ENCODE measurements at places on chromosomes 2 and 18.

DNA sequence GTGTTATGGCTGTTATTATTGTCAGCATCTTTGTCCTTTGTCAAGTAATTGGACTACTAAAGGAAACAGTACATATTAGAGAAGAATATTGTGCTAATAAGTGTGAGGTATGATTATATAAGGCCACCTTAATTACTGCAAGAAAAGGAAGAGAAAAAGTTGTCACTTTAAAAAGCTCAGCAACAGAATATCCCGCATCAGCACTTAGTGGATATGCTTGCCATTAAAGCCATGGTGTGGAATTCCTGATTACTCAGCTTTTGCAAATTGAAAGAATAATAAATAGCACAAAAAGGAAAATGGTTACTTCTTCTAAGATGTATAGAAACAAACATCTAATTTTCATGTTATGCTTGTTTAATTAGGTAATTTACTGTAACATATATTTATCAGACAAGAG, 347.5 kb downstream of the DPP10 start:
- DNase-seq, result no peak

GRCh38 chr2:241855888-241856422, 2.7 kb downstream of the PDCD1 start:
- no peak for DNase-seq

GRCh38 chr18:44098551-44099098, 582.1 kb upstream of the SETBP1 start:
- no peak for DNase-seq

DNA sequence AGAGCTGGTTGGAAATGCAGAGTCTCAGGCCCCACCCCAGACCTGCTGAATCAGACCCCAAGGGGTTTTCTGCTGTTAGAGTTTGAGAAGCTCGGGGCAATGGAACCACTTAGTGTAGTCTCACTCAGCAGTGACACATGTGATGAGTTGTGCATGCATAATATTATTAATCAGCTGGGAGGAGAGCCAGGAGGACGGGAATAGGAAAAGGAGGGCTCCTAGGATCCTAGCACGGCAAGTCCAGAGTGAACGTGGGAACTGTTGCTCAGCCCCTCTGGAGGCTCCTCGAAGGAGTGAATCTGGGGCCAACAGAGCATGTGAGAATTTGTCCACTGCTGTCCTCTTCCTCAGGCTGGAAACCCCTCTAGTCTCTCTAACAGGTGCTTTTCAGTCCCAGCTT, 87.1 kb downstream of the HS1BP3 start:
- no peak for DNase-seq

DNA sequence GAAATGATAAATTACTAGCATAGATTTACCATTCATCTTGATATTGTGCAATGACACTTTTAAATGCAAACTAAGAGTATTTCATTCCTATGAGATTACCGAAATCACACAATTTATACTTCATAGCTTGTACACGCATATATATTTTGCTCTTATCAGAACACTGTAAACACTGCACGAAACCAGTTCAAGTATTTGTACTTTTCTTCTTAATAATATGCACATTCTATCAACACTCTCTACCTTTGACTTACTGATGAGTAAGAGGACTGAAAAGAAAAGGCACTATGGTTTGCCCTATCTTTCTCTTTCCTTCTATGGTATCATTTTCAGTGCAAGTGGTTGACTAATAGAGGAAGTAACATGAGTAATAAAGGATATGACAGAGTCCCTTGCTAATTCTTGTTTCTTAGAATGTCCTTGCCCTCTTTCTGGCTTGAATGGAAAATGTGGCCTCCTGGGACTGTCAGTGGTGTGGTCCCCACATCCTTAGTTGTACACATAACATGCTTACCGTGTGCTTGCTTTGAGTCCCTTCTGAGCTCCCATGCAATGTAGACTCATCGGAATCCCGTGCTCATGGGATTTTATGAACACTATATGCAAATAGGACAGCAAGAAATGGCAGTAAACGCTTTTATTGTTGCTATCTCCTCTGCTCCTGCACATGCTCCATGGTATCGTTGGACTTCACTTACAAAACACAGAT, 363.5 kb upstream of the TNP1 start:
- DNase-seq, result peak; percentile 59

DNA sequence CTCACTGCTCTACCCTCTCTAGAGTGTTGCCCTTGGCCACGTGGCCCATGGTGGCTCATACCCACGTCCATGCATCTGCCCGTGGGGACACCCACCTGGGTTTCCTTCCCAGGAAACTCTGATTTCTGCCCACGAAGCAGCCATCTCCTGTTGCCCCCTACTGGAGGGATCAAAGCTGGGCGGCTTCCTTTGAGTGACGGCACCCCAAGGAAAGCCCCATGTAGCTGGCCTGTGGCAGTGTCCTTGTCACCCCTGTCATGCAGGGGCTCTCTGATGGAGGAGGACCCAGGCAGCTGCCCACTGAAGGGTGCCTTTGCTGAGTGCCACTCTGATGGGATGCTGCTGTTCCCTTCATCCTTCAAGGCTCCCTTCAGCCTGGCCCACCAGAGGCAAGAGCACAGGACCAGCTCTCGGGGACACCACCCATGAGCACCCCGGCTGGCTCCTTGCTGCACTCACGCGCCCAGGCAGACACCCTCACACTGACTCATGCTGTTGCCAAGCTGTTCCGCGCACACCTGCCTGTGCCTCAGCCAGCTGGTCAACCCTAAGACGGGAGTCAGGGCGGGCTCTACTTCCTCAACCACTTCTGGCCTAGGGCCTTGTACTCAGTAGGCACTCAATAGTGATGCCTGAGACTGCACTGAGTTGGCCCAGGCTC, 101.1 kb downstream of the CTIF start:
- DNase-seq, result no peak

Data from foreskin melanocyte (primary cell).